AML-193 (cell line): ENCODE measurements at places on chromosomes 12 and 14.
A peak's percentile ranks its signal among the peaks of the same experiment; 100 is the strongest.

- DNase-seq, result no peak
These were observed 245.6 kb upstream of the NPAS3 start for GRCh38 chr14:32693114-32693513.

GRCh38 chr12:109598428-109598854 is 24.8 kb downstream of the MVK start:
- DNase-seq, result no peak

- no peak for DNase-seq
These were observed 110.0 kb downstream of the KIF26A start for GRCh38 chr14:104248203-104249055.

DNA sequence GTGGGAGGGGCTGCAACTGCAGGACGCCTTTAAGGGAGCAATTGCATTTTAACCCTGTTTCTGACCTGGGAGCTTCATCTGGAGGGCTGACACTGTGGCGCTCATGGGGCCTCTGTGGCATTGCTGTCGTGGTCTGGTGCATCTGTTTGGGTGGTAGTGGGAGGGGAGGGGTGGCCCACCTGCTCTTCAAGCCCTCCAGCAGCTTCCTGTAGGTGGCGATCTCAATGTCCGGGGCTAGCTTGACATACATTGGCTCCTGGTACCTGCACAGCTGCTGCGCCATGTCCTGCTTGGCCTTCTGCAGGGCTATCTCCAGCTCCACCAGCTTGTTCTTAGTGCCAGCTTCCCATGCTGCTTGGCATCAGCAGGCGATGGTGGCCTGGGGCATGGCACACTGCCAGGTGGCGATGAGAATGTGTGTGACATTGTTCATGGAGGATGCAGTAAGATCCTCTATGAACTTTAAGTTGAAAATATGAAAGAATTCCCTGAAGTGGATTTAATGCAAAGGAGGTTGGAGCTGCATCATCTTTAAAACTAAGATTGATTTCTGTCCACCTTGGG is 7.7 kb upstream of the KRT82 start:
- no peak for DNase-seq

- DNase-seq, result no peak
These were observed 14.9 kb downstream of the AGAP2 start for GRCh38 chr12:57723630-57723962.

DNA sequence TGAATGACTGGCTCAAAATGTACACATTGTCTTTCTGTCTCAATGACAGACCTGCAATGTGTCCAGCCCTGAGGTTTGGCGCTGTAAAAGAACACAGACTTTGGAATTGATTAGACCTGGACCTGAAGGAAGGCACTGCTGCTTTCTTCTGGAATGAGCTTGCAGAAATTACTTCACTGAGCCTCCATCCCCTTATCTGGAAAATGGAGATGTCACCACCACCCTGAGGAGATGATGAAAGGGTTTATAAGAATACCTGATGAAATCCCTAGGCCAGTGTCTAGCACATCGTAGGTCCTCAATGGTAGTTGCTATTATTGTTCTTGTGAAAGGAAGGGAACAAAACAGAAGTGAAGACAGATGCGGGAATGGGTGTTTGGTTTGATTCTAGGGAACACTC is 9.7 kb upstream of the WSB2 start:
- no peak for DNase-seq

GRCh38 chr12:1844661-1845409 is 24.5 kb downstream of the LRTM2 start:
- no peak for DNase-seq

DNA sequence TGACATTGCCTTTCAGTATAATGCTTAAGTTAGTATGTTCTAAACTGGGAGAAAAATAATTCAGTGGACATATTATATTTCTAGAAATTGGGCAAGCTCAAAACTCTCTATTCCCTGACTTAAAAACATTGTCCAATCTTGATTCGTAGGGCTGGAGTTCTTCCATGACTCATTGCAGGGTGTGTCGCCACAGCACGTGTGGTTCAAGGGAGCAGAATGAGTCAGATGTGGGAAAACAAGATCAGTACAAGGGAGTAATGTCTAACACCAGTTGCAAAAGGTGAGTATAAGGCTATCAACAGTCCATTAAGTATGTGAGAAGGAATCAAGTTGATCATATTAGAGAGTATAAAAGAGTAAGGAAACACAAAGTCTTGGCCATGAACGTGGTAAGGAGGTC is 887.0 kb downstream of the TMTC2 start:
- DNase-seq, result no peak

DNA sequence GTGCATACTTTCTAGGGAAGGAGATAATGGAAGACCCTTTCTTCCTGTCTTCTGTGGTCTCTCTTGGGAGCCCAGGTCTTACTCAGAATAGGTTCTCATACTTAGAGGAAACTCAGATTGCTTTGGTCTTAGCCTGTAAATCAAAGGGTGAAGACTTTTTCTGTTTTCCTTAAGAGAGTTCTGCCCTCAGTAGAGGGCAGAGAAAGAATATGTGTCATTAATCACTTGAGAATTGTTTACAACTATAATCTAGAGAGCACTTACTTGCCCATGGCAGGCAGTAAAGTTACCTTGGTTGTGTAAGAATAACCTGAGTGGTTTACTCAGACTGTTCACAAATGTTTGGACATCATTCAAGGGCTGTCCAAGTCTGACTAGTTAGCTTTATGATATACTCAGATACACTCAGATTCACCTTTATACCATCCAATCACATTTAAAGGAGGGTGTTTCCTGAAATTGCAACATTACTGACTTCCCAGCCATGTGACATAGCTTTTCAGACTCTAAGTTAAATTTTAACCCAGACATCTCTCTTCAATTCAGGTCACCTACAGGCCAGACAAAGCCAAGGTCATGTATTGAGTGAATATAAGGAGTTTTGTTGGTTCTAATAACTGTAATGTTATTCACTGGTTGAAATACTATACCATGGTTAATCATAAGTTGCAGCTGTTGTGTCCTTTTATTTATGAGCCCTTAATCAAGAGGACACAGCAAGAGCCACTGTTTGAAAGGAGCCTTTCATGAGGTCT is 372.2 kb downstream of the RAD51B start:
- no peak for DNase-seq

GRCh38 chr14:59344691-59345455 is 120.3 kb downstream of the GPR135 start:
- no peak for DNase-seq

GRCh38 chr12:65594409-65594808 is 229.9 kb upstream of the HMGA2 start:
- DNase-seq, result no peak

DNA sequence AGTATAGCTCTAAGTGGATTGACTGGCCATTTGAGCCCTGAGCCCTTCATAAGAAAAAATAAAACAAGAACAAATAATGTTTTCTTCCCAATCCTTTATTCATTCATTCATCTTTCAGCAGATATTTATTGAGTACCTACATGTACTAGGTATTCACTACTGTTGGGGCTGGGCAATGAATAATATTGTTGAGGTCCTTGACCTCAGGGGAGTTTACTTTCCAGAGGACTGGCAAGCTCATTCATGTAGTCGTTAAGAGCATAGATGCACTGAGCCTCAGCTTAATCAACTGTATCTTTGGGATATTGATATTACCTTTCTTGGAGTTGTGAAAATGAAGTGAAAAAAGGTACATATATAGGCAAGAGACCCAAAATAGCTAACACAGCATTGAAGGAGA is 7.6 kb downstream of the CFAP54 start:
- DNase-seq, result no peak

- DNase-seq, result no peak
These were observed 42.8 kb downstream of the PRICKLE1 start for GRCh38 chr12:42546709-42547108.

DNA sequence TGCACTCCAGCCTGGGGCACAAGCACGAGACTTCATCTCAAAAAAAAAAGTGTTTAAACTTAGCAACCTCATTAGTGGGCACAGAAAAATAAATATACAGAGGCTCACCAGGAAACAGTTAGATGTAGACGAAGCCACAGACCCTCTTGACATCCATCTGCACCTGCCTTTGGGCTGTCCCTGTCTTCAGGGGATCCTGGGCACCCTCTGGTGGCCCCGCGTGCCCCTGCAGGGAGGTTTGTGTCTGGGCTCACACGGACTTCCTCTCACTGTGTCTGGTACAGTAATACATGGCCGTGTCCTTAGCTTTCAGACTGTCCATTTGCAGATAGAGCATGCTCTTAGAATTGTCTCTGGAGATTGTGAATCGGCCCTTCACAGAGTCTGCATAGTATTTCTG is 916.5 kb downstream of the TMEM121 start:
- no peak for DNase-seq

- no peak for DNase-seq
These were observed 8.8 kb downstream of the SERPINA1 start for GRCh38 chr14:94379291-94380224.

- peak; percentile 85 for DNase-seq
These were observed 2.4 kb upstream of the A2M start for GRCh38 chr12:9118158-9118557.

GRCh38 chr14:29754134-29754533 is 173.5 kb downstream of the PRKD1 start:
- DNase-seq, result no peak

- DNase-seq, result no peak
These were observed 108.6 kb upstream of the NOS1 start for GRCh38 chr12:117469883-117470483.

DNA sequence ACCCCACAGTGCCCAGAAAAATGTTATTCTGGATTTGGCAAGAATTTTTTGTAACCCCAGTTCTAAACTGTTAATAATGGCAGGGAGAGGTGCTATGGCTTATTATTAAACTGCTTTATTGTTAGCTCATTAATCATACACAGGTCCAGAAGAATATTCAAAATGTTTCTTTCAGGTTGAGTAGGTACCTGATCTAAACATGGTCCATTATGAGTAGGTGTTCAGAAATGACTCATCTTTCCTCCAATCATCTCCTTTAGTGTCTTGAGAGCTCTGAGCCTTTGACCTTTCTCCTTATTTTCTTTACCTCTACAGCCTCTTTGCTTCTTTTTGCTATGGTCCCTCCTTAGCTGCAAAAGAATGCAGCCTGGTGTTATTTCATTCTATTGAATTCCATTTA is 211.0 kb upstream of the GARIN6 start:
- DNase-seq, result no peak

- DNase-seq, result no peak
These were observed 237.6 kb upstream of the CRY1 start for GRCh38 chr12:107330831-107331431.

- no peak for DNase-seq
These were observed 7.8 kb downstream of the ERP29 start for GRCh38 chr12:112020947-112021457.

DNA sequence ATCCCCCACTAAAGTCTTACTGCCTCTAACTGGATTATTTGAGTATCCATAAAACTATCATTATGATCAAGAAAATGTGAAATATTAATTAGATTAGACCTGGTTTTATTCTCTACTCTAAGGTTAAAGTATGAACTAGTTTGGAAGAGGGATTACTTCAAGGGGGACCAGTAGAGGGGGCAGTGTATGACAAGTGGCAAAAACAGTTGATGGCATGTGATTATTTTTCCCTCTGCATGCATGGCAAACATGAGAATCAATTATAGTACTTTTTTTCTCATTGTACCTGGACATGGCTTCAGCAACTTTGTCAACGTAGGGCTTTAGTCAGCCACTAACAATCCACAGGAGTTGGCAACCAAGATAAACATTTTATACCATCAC is 145.0 kb upstream of the SLC38A2 start:
- no peak for DNase-seq

GRCh38 chr12:51377099-51377984 is 13.9 kb downstream of the GALNT6 start:
- DNase-seq, result no peak

DNA sequence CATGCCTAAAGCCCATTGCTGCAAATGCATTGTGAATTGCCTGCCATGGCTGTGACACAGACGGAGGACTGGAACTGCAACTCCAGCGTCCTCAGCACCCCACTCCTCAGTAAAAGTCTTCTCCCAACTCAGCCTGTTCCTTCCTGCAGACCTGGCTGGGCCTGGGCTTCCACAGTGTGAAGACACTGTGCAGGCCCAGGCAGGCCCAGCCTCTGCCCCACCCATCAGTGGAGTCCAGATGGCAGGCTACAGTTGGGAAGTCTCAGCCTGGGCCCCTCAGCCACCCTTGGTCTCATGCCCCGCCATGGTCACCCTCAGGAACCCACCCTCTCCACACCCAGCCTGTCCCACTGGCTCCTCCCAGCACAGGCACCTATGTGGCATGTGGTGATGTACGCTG is 22.0 kb downstream of the VSX2 start:
- no peak for DNase-seq

GRCh38 chr14:71554959-71555612 is 377.1 kb upstream of the RGS6 start:
- DNase-seq, result no peak

GRCh38 chr12:62629971-62630739 is 163.5 kb downstream of the MON2 start:
- DNase-seq, result no peak

DNA sequence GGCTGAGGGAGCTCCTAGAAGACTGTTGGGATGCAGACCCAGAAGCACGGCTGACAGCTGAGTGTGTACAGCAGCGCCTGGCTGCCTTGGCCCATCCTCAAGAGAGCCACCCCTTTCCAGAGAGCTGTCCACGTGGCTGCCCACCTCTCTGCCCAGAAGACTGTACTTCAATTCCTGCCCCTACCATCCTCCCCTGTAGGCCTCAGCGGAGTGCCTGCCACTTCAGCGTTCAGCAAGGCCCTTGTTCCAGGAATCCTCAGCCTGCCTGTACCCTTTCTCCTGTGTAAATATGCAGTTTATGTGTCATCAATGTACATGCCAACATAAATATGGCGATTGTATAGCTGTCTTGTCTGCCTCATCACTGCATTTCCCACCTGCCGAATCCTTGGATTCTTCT is 7.5 kb downstream of the AMHR2 start:
- DNase-seq, result no peak

- no peak for DNase-seq
These were observed 6.7 kb downstream of the BBS10 start for GRCh38 chr12:76341436-76342030.

GRCh38 chr14:35078082-35078481 is 32.0 kb downstream of the FAM177A1 start:
- DNase-seq, result no peak

DNA sequence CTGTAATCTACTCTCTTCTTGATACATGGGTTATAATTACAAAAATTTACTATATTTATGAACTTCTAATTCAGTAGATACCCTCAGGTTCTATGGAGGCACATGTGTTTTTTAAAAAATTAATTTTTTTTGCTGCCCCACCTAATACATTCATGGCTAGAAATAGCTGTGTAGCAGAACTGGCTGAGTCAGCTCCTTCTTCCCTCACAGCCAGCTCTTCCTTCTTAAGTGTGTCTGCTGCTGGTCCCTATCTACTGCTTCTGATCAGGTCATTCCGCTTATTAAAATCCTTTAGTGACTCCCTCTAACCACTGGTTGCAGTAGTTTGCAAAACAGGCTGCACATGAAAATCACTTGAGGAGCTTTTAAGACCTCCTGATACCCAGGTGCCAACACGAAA is 400.1 kb downstream of the APAF1 start:
- no peak for DNase-seq

GRCh38 chr12:88227871-88228270 is 85.8 kb downstream of the TMTC3 start:
- no peak for DNase-seq

GRCh38 chr14:80313806-80314205 is 102.5 kb upstream of the DIO2 start:
- no peak for DNase-seq
